ENCODE measurements at places on chromosomes 5 and 9.

DNA sequence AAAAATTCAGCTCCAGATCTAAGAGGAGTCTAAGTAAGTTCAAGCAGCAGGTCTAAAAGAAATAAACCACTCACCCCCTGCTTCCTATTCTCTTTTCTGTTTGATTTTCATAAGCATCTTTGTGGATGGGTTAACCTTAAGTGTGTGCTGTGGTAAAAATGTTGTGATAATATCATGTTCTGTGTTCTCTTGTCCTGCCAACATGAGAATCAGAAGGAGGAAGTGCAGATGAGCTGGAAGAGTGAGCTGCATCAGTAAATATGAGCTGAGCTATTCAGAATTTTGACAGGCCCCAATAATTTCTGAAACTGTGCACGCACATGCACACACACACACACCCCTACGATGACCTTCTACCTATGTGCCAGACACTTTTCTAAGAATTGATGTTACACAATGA lies 186.5 kb upstream of the ANKRD55 start:
- no peak for DNase-seq

DNA sequence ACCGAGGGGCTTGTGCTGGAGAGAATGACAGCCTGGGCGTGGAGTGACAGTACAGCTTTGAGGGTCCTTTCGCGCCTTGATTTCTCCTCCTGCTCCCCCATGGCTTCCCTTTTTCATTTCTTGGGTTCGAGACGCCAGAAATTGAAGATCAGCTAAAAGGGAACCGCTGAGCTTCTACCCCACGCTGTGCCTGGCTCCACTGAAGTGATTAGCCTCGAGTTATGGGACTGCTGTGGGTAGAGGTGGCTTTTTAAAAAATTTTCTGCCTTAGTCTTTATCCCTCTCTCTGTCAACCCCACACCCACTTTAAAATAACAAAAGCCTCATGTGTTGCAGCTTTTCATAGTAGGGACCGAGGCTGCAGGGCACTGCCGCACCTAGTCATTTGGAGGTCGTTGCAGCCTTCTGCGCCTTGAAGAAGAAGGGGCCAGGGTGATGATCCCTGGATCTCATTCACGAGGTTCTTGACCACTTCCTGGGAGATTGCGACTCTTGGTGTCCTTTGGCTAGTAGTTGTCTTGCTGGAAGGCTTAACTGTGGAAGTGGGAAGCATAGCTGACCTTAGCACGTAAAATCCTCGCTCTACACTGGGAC lies 603 bp downstream of the PPIP5K2 start:
- no peak for DNase-seq

DNA sequence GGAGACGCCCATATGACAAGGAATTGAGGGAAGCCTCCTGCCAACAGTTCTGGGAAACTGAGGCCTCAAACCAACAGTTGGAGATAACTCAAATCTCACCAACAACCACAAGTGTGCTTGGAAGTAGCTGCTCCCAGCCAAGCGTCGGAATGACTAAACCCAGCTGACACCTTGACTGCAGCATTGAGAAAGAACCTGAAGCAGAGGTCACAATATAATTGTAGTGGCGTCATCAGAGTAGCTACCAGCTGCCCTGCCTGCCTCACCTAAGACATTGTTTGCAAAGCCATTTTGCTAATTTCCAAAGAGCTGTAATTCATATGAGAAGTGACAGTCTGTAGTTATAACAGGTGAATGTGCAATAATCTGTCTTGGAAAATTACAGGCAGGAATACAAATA lies 40.8 kb upstream of the ANKRD31 start:
- no peak for DNase-seq

GRCh38 chr5:180396926-180397325 lies 43.8 kb upstream of the GFPT2 start:
- DNase-seq: no peak

DNA sequence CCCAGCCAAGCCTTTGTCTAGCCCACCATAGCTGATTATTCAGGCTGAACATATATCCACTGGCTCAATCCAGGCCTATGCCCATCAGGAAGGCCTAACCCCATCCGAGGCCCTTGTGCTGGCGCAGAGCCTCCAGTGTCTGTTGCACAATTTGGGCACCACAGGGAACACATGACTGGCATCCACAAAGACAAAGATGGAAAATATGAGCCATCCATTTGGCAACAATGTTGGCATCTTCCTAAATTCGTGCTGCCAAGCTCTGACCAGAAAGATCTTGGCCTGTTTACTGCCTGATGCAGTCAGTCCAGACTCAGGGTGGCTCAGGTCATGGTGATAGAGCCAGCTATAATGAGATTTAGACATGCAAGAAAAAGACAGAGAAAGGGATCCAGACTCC lies 233.8 kb downstream of the PIK3R1 start:
- DNase-seq: no peak

GRCh38 chr5:18068826-18069225 lies 434.6 kb downstream of the TAF11L14 start:
- DNase-seq: no peak

DNA sequence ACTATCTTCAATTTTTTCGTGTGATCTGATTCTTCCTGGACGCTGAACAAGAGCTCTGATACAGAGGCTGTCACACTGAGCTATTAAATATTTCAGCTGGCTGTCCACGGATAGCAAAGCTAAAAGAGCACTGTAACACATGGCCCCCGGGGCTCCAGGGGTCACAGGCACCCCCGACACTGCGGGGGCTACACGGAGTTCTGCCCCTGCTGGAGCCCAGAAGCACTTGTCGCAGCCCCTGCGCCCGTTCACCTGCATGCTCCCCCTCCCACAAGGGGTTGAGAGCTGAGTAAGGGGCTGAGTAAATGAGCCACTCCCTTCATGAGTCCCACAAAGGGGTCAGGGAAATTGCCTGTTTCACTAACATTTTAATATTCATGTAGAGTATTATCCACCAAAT lies 316.3 kb downstream of the TMEM167A start:
- no peak for DNase-seq

GRCh38 chr5:1729641-1730486 lies 69.8 kb downstream of the MRPL36 start:
- no peak for DNase-seq

DNA sequence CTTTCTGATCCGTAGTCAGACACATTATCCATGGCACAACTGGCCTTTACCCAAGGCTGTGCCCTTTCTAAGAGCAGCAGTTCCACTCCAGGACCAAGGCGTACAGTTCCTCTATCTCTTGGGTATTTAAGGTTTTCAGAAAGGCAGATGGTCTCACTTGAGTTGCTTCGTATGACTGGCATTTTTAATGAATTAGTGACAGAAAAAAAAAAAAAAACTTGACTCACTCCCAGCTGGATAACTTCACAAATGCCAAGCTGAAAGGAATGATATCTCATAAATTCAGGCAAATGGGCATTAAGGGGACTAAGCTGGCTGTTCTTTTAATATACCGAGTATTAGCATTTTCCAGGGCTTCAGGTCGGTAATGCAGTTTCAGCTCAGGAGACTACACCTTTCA lies 60.7 kb downstream of the SLC24A2 start:
- no peak for DNase-seq

- DNase-seq: no peak
Observed at GRCh38 chr5:132777209-132778069, at the start of gene SEPTIN8. Gene SEPTIN8, minus strand, starts transcription at chr5:132777239. Its CDS starts 102 bp downstream, at chr5:132777137.

DNA sequence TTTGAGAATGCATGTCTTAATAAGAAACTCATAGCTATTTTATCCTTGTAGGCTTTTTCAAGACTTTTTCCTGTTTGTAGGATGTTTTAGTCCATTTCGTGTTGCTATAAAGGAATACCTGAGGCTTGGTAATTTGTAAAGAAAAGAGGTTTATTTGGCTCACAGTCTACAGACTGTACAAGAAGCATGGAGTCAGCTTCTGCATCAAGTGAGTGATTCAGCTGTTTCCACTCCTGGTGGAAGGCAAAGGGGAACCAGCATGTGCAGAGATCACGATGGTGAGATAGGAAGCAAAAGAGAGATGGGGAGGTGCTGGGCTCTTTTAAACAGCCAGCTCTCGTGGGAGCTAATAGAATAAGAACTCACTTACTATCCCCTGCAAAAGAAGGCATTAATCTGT lies 177.3 kb downstream of the ALDH1A1 start:
- DNase-seq: no peak

DNA sequence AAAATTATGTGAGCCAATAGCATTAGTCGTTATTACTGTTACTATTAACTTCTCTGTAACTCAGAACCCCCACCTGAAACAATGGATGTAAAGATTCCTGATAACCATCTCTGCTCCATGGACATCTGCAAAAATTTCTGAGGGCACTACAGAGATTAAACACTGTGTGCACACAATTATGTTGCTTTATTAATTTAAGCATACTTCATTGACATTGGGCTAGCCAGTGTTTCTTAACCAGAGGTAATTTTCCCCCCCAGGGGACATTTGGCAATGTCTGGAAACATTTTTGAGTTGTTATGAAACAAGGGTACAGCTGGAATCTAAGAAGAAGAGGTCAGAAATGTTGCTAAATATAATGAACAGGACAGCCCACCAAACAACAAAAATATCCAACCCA lies 19.3 kb downstream of the SLIT3 start:
- no peak for DNase-seq

GRCh38 chr5:59620535-59621212 lies 272.9 kb downstream of the PDE4D start:
- no peak for DNase-seq

- no peak for DNase-seq
Observed at GRCh38 chr9:1880038-1880565, 135.0 kb upstream of the SMARCA2 start.

All from AG04450 (cell line).